ENCODE measurements at places on chromosomes 4 and X. TPM values are rescaled to one million over a fixed set of nuclear protein-coding genes. Genes with fewer than 3 reads are reported as not detected.

GRCh38 chr4:129358571-129358970 lies 262.6 kb downstream of the C4orf33 start:
- no peak for DNase-seq

DNA sequence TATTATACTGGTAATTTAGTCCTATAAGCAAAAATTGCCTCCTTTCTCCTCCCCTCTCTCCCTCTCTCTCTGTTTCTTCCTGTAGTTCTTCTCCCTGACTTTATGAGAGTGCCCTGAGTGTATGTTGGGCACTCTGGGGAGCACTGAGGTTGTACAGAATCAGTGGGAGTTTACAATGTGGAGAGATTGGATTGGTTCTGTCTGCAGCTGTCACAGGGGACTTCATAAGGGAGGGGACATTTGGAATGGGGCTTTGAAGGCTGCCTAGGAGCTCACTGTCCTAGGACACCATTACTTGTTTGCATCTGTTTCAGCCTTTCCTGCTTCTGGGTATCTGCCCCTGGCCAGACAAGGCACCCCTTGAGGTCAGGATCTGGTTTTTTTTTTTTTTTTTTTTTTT lies 22.9 kb downstream of the SH3TC1 start:
- DNase-seq, result no peak

- DNase-seq, result peak; percentile 41
Observed at GRCh38 chr4:93764639-93765246, 63.8 kb upstream of the ATOH1 start.

- no peak for DNase-seq
Observed at GRCh38 chr4:136755531-136755916, 776.8 kb downstream of the PCDH18 start.

GRCh38 chr4:73653695-73654106 lies 33.5 kb upstream of the RASSF6 start:
- no peak for DNase-seq

GRCh38 chr4:151618858-151619257 lies 141.9 kb downstream of the GATB start:
- no peak for DNase-seq

Gene TRIM2
- 74.3 TPM for polyA plus RNA-seq

Gene SCOC
- 168 TPM for polyA plus RNA-seq

Gene CT83
- not detected for polyA plus RNA-seq

Gene PLCXD1
- 26.3 TPM for polyA plus RNA-seq

Gene PNCK
- 11.4 TPM for polyA plus RNA-seq

Gene SSX2B
- not detected for polyA plus RNA-seq
